HT1080 (cell line): ENCODE measurements at places on chromosomes 2 and 18.

DNA sequence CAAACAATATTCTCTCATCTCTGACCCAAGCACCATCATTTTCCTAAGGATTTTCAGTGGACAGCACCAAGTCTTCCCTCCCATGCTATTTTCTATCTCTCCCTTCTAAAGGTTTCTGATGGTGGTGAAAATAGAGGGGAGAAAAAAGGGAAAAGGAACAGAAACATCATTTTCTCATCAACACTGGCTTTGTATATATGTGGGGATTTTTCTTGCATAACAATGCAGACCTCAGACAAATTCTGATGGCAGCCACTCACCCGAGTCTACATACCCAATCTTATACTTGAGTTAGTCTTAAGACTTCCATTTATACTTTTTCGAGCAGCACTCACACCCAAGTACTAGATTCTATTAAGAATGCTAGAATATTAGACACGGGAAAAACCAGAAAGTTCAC, 95.8 kb downstream of the TMEM163 start:
- DNase-seq = no peak

GRCh38 chr2:176677746-176678265, 408.6 kb downstream of the MTX2 start:
- DNase-seq = no peak

DNA sequence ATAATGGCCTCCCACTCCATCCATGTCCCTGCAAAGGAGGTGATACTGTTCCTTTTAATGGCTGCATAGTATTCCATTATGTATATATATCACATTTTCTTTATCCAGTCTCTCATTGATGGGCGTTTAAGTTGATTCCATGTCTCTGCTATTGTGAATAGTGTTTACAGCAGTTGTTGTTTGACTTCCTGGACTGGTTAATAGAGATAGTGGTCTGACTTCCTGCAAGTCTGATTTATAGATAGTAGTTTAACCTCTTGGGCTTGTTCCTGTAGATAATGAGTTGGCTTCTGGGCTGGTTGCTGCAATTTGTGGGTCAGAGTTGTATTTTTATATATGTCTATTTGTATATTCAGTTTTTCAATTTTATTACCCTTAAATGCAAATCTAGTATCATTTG, 145.4 kb downstream of the ARL6IP6 start:
- DNase-seq = no peak

DNA sequence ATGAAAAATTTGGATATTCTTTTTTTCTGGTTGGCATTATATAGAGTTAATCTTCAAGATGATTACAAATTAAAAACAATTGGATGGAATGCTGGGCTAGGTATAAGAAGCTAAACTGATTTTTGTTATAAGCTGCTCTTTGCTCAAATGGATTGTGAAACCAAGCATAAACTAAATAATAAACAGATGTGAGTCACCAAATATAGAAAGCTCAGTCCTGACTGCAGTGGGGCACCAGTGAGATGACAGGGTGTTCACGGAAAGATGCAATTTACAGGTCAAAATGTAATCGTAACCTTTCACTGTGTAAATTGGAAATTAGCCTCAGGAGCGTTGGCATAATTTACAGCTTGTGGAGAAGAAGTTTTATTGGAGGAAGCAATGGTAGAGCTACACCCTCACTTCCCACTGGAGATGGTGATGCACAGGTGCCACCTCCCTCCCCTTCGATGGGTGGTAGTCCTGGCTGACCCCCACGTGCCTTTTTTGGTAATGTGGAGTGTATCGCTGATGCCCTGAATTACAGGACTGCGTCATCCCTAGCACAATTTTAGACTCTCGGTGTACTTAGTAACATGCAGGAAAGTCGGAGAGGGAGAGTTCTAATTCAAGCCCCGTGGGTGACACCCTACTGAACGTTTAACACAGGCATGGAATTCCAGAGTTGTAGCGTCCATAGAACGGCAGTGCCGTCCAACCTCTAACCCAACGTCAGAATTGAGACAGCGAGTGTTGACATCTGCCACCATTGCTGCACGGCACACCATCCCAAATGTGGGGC, 73.9 kb upstream of the NFATC1 start:
- no peak for DNase-seq

DNA sequence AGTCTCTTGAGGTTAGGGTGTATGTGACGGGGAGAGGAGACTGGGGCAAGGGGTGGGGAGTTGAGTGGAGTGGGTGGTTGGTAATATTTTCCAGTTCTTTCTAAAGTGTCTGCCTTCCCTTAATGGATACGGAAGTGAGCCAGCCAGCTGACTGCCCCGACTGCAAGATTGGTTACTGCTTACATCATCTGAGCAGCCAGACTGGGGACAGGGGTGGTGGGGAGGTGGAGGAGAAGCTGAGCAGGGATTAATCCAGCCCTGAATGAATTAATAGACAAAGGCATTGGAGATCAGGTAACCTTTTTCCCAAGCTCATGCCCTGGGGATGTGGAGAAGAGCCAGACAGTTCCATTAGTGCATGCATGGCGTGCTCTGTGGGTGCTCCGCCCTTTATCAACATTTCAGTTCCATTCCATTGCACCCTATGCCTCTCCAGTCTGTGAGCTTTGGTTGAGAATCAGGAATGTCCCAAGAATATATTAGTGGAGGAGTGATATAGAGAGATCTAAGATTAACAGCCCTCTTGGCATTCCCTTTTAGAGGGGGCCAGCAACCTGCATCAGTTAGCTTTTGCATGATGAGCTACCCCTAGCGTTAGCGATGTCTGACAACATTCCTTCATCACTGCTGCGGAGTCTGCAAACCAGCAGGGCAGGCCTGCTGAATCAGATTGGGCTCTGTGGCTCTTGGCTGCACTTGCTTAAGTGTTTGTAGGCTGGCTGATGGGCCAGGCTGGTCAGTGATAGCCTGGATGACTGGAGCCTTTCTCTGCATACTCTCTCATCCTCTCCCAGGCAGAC, 67.4 kb downstream of the TNP1 start:
- no peak for DNase-seq

DNA sequence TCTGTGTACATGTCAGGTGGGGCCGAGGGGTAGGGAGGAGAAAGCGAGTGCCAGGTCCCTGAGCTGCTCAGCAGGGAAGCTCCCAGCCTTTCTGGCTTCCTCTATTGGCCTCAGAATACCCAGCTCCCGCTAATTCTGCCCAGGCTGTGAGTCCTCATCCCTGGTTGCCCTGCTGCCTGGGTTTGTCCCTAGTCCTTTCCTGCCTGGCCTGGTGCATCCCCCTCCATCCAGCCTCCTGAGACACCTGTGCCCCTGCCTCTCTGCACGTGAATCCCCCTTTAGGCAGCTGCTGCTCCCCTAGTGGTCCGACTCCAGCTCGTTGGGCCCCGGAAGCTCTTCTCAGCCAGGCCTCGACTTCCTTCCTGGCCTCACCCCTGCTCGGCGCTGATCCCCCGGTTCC, 54.6 kb downstream of the INHBB start:
- DNase-seq = no peak

DNA sequence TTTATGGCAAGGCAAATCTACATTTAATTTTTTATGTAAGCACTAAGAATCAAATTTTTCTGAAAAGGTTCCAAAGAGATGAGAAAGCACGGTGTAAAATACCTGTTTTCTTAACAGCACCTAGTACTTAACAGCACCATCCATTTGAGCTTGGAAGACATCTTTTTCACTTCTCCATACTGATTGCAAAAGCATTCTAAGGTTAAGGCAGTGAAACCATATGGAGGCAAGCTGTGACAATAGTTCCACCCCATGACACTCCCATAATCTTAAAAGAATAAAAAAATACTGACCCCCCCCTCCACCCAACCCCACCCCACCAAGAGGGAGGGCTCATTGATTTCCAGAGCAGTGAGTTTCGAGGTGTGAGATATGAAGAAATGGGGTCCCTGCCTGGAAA, 60.6 kb downstream of the ZCCHC2 start:
- DNase-seq = no peak

DNA sequence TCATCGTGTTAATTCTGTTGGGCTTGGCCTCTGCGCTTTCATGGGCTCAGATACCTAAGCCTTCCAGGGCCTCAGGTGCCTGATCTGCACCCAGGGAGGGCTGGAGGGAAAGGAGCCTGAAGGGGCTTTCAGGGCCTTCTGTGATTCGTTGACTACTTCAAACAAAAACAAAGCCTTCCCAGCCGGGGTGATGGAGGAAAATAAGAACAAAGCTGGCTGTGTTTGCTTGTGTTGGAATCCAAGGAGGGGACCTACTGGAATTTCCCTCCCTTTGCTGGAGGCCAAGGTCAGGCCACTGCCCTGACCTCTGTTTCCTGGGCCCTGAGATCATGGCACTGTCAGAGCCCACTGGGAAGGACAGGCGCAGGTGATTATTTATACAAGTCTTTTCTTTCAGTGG, 135.3 kb downstream of the KLHL29 start:
- no peak for DNase-seq

GRCh38 chr2:132542953-132543569, 126.5 kb downstream of the GPR39 start:
- DNase-seq = no peak

- DNase-seq = no peak
Observed at GRCh38 chr18:1595195-1595594, 690.5 kb downstream of the ADCYAP1 start.

DNA sequence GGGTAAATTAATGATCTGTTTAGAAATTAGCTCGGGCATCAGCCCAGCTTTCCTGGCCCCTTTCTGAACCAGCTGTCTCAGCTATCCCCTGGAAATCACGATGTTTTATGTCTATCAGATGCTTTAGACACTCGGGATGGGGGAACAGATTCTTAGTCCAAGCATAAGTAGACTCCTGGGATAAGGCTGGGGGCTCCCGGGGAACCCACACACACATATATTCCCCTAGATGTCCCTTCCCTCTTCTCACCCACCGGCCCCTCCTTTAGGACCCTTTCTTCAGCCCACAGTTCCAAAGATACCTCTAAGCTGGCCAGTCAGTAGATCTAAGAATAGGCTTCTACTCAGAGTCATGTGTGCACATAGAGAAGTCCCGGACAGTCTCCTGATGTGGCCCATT, 151.5 kb upstream of the COPS8 start:
- no peak for DNase-seq

DNA sequence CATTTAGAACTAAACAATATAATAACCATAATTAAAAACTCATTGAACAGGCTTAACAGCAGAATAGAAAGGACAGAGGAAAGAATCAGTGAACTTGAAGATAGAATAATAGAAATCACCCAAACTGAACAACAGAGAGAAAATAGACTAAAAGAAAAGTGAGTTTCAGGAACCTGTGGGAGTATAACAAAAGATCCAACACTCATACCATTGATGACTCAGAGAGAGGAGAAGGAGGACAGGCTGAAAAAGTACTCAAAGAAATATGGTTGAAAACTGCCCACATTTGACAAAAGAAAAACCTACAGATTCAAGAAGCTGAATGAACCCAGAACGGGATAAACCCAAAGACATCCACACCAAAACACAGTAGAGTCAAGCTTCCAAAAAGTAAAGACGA, 54.2 kb upstream of the FMNL2 start:
- peak; percentile 23 for DNase-seq

DNA sequence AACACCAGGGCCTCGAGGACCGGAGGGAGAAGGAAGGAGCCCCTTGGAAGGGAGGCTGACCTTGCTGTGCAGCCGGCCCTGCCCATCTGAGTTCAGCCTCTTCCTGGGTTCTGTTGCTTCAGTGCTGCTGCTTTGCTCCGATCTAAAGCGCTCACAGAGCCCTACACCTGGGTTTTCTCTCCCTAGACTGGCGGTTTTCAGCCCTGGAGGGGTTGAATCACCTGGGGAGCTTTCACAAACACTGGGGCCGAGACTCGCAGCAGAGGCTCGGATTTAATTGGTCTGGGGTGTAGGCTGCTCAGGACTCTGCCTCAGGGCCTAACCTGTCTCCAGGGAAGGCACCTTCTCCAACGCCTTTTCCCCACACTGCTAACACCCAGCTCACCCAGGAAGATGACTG, 40.9 kb upstream of the SMAD7 start:
- no peak for DNase-seq

GRCh38 chr18:25262920-25263319, 89.0 kb downstream of the ZNF521 start:
- no peak for DNase-seq

DNA sequence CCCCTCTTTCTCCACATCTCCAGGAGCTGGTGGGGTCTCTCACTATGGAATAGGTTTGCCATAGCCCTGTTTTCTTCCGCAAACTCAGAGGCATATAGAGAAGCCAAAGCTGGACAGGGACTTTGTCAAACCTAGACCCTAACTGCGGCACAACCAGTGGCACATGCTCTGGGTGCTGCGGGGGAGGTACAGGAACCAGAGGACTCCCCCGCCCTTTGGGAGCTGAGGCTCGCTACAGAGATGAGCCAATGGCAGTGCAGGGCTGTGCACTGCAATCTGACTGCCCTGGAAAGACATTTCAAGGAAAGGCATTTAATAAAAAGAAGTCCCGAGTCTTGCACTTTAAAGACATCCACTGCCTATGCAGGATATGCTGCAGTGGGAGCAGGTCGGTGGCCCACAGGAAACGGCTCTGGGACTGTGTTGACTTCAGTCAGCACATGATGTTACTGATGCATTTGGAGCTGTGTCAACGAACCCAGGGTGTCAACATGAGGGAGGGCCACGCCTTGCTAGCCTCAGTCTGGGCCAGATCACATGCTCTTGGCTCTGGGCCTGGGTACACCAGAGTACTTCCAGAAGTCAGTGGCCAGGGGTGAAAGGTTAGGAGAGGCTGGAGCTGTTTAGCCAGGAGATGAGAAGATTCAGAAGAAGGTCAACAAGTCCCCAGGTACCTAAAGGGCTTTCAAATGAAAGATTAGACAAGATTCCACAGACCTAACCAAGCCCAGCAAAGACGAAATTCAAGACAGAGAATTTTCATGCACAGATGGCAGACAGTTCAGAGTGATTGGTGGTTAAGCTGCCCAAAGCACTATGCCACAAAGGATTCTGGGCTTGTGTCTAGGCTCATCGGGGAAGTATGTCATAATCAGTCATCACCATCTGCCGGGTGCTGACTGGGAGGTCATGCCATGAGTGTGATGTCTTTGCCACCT, 8.2 kb downstream of the SLC35F6 start:
- DNase-seq = peak; percentile 50

DNA sequence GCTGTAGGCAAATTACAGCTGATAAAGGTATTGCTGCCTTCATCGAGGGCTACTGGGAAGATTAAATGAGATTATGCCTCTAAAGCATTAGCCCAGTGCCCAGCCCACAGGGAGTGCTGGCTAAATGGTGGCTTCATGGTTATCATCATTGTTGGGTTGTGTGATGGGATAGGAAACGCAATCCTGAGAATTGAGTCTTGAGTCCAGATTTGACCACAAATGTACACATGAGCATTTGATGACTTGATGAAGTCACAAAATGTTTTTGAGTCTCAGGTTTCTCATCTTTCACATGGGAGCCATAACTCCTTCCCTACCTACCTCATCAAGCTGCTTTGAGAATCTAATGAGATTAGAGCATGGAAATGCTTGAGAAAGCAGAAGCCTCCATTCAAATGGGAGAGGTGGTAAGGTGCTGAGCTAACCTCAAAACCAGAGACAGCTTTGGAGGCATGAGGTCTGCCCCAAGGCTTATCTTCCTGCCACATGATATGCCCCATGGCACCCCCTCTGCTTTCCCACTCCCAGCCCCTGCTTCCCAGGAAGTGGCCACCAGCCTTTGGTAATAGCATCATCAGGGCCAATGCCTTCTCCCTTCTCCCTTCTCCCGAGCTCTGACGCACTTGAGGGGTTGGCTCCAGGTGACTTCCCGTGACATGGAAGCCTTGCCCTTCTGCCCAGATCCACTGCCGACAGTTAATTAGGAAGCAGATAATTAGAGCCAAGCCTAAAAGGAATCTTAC, 149.4 kb upstream of the EPAS1 start:
- DNase-seq = no peak

GRCh38 chr2:29335396-29335795, 220.2 kb downstream of the CLIP4 start:
- peak; percentile 54 for DNase-seq

- DNase-seq = no peak
Observed at GRCh38 chr2:219775506-219775905, 148.1 kb downstream of the SLC4A3 start.
